ENCODE measurements at places on chromosomes 1 and 21. TPM values are rescaled to one million over a fixed set of nuclear protein-coding genes. Genes with fewer than 3 reads are reported as not detected.

DNA sequence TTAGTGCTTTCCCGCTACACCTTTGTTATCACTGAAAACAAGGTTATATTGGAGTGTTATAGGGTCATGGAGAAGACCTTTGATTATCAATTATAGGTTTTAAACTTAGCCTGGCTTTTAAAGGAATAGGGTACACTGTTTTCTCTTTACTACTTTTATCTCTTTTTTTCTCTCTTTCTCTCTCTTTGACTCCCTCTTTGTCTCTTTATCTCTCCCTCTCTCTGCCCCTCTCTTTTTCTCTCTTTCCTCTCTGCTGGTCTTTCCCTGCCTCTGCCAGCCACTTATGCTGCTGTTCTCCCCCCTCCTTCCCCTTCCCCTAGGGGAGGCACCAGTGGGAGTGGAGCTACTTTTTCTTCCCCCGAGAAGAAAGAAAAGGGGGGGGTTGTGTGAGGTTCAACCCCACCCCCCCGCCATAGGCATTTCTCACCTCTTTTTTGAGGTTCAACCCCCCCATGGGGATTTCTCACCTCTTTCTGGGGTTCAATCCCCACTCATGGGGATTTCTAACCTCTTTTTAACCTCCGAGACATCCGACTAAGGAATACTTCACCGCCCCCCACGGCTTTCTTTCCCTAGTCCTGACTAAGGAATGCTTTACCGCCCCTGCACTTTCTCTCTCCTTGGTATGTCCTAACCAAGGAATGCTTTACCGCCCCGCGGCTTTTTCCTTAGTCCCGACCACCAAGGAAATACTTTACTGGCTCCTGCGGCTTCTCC lies 17.2 kb upstream of the ZBTB8B start:
- no peak for DNase-seq

GRCh38 chr1:213332491-213332890 lies 281.4 kb downstream of the RPS6KC1 start:
- DNase-seq: no peak

- DNase-seq: no peak
Observed at GRCh38 chr21:46667741-46668380, 32.4 kb downstream of the PRMT2 start.

GRCh38 chr1:155139895-155140629 lies at the start of gene DPM3:
TSS of gene DPM3 (minus strand) at chr1:155140531. CDS start at chr1:155140240, 291 bp downstream.
- peak; percentile 93 for DNase-seq

GRCh38 chr21:41816583-41817165 lies 49.8 kb upstream of the RIPK4 start:
- DNase-seq: peak; percentile 82

DNA sequence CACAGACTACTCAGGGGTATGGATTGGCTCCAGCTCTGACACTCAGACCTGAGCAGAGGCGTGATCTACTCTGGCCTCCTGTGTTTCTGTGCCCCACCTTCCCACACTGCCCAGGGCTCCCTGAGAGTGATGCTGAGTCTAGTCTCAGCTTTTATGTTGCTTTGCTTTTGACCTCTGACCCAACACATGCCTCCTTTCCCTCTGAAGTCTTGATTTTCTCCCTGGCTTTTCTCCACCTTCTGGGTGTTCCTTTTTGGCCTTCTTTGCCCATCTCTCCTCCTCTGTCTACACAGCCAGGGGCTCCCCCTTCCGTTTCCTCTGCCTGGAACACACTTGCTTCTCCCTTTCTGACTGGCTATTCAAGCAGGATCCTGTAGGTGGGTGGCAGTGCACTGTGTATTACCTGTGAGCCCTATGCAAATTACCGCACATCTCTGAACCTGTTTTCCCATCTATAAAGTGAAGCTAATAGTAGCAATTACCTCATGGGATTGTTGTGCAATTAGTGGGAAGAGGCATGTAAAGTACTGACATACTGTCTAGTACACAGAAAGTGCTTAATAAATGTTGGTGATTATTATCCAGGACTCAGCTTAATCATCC lies 13.7 kb upstream of the MEX3A start:
- DNase-seq: no peak

DNA sequence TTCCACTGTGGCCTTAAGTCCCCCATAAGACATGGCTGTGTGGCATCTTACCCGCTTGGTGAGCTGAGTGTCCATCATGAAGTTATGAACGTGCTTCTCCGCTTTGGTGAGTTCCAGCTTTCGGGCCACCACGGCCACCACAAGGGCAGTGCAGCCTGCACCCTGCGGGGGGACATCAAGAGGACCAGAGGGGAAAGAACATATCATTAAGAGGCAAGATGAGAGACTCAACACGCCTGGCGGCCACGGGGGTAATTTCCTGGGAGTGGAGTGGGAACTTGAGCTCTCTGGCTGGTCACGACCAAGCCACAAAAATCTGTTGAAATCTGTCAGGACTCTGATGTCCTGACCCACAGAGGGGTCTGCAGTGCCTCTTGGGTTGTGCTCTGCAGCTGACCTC lies 117.9 kb upstream of the ADAR start:
- DNase-seq: peak; percentile 54

- DNase-seq: no peak
Observed at GRCh38 chr1:229059671-229060539, 211.0 kb upstream of the RAB4A start.

- DNase-seq: no peak
Observed at GRCh38 chr1:1137256-1138045, 21.6 kb upstream of the C1orf159 start.

TMEM52 gene
- 2.1 TPM for polyA plus RNA-seq

LORICRIN gene
- polyA plus RNA-seq: not detected

S100A10 gene
- 1,087 TPM for polyA plus RNA-seq

POLR3GL gene
- 35.9 TPM for polyA plus RNA-seq

CD1E gene
- polyA plus RNA-seq: not detected

EPHA8 gene
- polyA plus RNA-seq: not detected

All from sigmoid colon (tissue), 7 donors.